ENCODE measurements at places on chromosomes 3 and 15. TPM values are rescaled to one million over a fixed set of nuclear protein-coding genes. Genes with fewer than 3 reads are reported as not detected.

- no peak for DNase-seq
Measured at GRCh38 chr3:197675563-197675860, 61.2 kb downstream of the RUBCN start.

- no peak for DNase-seq
Measured at GRCh38 chr15:70311821-70312220, 214.1 kb upstream of the TLE3 start.

DNA sequence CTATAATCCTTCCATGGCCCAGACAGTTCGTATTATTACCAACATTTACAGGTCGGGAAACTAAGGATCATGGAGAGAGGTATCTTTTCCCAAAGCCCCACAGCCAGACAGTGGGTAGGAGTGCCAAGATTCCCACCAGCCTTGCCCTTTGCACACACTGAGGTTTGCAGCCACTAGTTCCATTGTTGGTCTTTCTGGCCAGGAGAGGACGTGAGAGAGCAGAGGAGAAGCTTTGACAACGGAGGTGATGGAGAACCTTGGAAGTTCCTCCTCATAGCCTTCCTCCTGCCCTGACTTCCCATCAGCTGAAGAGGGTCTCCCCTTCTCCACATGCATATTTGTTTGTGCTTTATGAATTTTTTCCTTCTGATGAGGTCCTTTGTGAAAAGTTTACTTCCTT lies 50.5 kb upstream of the PLCL2 start:
- no peak for DNase-seq

GRCh38 chr3:126275620-126275904 lies 81.6 kb downstream of the KLF15 start:
- DNase-seq: no peak

Gene APH1B
- 6.6 TPM for total RNA-seq

Gene PDZRN3
- total RNA-seq: 0.05 TPM
